ENCODE measurements at places on chromosomes 11 and 22. TPM values are rescaled to one million over a fixed set of nuclear protein-coding genes. Genes with fewer than 3 reads are reported as not detected.
A peak's percentile ranks its signal among the peaks of the same experiment; 100 is the strongest.

The MS4A3 gene
- polyA plus RNA-seq = 1.1 TPM

The PHETA2 gene
- polyA plus RNA-seq = 17.9 TPM

The MOGAT2 gene
- polyA plus RNA-seq = not detected

The OR6T1 gene
- polyA plus RNA-seq = not detected

The MMP12 gene
- not detected for polyA plus RNA-seq

- peak; percentile 23 for DNase-seq
These were observed 187.1 kb downstream of the BLID start for GRCh38 chr11:121928597-121929580.

- no peak for DNase-seq
These were observed 16.3 kb downstream of the CHRDL2 start for GRCh38 chr11:74714904-74715303.

The CRYBB1 gene
- polyA plus RNA-seq = 1.1 TPM

DNA sequence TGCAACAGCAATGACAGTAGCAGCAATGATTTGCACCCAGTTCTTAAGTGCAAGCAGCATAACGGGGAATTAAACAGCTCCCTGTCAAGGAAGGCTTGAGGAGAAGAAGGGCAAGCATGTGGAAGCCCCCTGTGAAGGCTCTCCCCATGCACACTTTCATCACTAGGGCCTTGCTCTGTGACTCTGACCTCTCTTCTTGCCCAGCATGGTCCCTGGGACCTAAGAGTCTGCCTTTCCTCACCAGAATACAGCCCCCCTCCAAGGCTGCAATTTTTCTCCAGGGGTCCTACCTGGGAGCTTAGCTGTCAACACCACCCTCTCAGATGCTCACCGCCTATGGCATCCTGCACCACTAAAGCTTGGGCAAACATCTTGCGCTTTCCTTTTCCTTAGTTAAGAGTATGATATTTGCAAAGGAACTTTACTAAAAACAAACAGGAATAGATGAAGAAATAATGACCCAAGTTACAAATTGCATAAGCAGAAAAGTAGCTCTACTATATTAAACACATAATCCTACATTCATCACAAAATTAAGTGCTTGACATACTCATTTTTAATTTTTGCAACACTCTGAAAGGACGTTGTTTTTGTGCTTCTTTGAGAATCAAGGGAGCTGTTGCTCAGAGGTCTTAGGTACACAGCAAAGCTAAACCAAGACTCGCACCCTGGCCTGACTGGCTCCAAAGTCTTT lies 187.6 kb downstream of the ADAMTS15 start:
- DNase-seq = no peak

DNA sequence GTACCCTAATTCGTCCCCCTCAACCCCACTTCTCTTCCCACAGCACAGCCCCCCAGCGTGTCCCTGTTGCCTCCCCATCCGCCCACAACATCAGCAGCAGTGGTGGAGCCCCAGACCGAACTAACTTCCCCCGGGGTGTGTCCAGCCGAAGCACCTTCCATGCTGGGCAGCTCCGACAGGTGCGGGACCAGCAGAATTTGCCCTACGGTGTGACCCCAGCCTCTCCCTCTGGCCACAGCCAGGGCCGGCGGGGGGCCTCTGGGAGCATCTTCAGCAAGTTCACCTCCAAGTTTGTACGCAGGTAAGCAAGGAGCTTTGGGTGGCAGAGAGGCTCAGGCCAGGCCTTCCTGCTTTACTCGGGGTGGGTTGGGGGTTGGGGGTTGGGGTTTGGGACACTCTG lies 12.2 kb downstream of the RCOR2 start:
- DNase-seq = no peak

DNA sequence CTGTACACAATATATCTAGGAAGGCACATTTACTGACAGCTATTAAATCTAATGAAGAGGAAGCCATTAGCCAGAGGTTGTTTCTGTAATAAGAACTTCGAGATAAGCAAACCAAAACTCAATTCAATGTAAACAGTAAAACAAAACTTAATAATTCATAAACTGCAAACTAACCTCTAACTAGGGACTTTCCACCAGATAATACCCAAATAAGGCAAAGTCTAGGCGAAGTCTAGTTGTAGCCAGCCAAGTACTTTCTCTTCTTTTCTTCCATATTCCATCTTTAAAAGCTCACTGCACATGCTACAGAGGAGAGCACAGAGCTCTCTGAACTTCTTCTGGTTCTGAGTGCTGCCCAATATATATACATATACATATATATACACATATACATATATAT lies 229.9 kb upstream of the ANO5 start:
- no peak for DNase-seq

The KRTAP5-1 gene
- polyA plus RNA-seq = 1.4 TPM

The OR52H1 gene
- not detected for polyA plus RNA-seq

DNA sequence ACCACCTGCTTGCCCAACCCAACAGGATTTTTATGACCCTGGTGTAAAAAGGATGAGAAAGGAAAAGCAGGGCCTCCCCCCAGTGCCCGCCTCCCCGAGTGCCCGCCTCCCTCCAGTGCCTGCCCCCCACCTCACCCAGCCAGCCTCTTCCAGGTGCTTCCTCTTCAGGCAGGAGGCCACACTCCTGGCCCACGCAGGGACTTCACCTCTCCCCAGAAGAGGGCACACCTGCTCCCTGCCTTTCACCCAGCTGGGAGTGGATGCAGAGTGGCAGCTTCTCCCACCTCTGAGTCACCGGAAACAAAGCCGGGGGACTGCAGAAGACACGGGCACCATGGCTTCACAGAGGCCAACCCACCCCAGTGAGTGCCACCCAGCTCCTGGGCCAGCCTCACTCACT lies 16.1 kb downstream of the CPT1A start:
- no peak for DNase-seq

GRCh38 chr22:36853407-36854099 lies 7.3 kb upstream of the NCF4 start:
- DNase-seq = peak; percentile 43

DNA sequence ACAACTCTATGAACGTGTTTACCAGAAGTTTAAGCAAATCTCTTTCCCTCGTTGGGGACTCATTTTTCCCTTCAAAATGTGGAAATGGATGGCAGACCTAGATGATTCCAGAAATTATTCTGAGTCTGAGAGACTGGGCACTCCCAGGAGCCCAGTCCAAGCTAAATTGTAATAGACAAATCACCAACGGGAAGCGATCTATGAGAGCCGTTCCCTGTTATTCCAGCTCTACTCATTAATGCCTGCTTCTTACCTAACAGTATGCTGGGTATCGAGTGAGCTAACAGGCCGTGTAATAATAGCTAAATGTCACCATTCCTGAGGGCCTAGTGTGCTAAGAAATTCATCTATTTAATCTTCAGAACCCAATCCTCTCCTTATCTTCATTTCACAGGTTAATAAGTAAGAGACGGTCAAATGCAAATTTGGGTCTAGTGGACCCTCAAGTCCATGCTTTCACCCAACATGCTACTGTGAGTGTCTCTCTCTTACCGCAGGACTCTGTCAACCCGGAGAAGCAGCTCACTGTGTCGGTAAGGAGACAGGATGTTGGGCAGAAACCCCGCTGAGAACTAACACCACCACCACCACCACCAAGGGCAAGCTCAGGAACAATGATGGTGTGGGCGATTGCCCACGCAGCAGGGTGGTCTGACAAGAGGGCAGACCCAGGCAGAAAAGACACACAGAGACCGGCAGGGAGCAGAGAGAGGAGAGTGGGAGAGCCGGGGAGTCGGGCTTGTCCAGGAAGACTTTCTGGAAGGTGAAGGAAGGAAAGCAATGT lies 57.1 kb upstream of the TIMP3 start:
- DNase-seq = no peak

DNA sequence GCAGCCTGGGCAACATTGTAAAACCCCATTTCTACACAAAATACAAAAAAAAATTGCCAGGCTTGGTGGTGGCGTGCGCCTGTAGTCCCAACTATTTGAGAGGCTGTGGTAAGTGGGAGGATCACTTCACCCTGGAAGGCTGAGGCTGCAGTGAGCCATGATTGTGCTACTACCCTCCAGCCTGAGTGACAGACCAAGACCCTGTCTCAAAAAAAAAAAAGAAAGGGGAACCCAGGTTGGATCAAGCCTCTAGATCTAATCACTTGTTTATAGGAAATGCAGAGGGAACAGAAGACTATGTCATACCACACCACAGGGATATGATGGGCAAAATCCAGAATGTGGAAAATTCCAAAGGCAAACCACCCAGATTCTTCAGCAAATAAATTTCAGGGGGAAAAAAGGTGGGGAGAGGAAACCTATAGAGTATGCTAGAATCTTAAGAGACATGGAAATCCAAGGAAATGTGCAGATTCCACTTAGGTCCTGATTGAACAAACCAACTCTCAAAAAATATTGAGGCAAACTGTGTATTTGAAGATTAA lies 16.5 kb upstream of the MALAT1 start:
- no peak for DNase-seq

The CECR2 gene
- polyA plus RNA-seq = 30.5 TPM

DNA sequence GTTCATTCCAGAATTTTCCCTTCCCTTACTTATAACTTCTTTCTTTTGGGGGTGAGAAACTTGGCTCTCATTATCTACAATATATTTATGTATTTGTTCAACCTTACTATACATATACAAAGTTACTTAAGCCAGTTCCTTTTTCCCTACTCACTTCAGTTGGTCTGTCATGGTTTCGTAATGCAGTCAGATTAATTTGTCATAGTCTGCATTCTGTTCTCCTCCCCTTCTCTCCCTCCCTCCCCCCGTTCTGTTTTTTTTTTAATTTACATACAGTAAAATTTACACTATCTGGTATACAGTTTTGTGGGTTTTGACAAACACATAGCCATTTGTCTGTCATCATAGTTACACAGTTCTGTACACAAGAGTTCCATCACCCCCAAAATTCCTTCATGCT lies 71.8 kb upstream of the ADORA2A start:
- no peak for DNase-seq

DNA sequence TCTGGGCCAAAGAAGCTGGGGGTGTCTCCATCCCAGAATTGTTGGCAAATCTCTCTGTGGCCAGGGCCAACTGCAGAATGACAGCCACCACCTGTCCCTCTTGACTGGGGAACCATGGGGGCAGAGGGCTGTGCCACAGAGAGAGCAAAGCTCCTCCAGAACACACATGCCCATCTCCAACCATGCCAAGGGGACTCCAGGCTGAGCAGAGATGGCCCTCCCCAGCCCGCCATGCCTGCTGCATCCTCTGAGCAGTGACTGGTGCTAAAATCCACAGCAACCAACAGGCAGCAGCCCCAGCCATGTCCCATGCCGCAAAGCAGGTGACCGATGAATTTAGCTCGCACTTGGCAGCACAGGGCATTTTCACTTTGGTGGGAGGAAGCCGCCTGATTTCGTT lies 45.0 kb downstream of the LARGE1 start:
- no peak for DNase-seq

DNA sequence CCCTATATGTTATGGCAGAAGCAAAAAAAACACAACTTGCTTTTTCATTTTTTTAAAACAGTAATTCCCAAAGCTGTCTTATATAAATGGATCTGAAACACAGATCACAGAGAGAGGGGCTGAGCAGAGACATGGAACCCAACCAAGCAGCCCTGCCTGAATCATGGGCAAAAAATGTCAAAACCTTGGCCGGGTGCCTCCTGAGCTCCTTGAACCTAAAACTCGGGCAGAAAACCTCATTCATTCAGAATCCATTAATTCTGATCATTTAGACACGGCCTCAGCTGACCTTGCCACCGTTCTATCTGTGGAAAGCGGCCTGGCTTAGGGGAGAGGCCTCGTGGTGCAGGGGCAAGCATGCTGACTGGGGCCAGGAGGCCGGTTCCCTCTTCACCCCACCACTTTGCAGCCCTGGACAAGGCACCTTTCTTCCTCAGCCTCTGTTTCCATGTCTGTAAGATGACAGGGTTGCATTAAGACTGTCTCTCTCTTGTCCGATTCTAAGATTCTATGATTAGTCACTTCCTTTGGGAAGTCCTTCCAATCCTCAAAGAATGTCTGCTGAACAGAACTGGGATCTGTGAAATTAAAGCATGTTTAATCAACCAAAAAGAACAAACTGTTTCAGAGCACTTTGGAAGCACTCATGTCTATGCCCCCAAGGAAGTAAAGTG lies 26.0 kb downstream of the TENM4 start:
- DNase-seq = peak; percentile 26

DNA sequence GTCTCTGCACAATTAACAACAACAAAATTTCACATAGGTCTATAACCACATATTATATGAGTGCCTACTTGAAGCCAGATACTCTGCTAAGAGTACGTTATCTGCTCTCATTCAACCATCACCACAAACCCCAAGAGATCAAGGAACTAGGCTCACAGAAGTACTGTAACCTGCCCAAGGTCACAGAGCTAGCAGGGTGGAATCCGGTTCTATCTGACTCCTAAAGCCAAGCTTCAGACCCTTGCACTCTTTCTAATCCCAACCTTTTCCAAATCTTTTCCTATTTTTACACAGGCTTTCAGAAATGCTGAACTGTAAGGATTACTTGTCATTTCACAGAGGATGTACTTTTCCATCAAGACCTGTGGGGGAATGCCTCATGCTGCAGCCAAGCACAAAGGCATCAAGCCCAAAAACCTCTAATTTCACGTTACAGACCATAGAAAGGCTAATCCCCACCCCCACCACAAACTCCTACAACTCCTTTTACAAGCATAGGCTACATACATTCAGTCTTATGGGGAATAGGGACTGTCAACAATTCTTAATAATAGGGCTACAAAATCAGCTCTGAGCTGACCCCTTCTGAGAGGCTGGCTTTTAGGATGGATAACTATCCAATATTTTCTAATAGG lies 927 bp downstream of the PRCP start:
- no peak for DNase-seq

DNA sequence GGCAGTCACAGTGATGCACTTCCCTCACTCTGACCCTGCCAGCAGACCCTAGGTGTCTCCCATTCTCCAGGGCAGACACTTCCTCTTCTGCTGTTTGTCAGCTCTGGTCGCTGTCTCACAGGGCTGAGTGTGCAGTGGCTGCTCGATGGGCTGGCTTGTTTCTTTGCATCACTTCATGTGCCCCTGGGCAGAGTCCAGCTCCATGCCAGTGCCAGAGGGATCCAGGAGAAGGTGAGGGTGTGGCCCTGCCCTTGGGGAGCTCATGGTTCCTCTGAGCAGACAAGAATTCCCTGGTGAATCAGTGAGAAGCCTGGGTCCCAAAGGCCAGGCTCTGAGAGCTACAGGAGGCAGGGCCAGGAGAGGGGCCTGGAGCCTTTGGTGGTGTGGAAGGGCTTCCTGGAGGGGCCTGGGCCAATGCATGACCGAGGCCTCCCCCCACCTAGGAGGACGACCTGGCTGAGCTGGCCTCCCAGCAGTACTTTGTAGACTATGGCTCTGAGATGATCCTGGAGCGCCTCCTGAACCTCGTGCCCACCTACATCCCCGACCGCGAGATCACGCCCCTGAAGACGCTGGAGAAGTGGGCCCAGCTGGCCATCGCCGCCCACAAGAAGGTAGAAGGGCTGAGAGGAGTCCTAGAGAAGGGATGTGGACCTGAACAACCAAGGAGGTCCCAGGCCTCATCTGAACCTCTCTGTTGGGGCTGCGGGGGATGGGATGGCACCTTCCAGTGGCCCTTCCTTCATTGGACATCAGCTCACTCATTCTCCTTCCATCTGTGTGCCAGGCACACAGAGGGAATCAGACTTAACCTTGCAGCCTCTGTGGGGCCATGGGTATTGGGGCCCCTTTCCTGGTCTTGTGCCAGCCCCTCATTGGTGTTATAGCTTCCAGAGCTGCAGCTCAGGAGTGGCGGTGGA lies 66.1 kb downstream of the MYO7A start:
- DNase-seq = no peak
